Cardiac muscle cell (in vitro differentiated cells and primary cell): ENCODE measurements at places on chromosomes 7 and 10. TPM values are rescaled to one million over a fixed set of nuclear protein-coding genes. Genes with fewer than 3 reads are reported as not detected.

ANKRD22 gene
- total RNA-seq = not detected in 2 replicates

SPACDR gene
- total RNA-seq = 0.28 and 1.6 TPM in 2 replicates

NEUROD6 gene
- total RNA-seq = not detected in 2 replicates

LOXL4 gene
- 2.2 and 10.9 TPM in 2 replicates for total RNA-seq

CAPZA2 gene
- 117 and 150 TPM in 2 replicates for total RNA-seq

TRIM50 gene
- total RNA-seq = 0.32 TPM in 1 of 2 replicates, not detected in the other

DNA sequence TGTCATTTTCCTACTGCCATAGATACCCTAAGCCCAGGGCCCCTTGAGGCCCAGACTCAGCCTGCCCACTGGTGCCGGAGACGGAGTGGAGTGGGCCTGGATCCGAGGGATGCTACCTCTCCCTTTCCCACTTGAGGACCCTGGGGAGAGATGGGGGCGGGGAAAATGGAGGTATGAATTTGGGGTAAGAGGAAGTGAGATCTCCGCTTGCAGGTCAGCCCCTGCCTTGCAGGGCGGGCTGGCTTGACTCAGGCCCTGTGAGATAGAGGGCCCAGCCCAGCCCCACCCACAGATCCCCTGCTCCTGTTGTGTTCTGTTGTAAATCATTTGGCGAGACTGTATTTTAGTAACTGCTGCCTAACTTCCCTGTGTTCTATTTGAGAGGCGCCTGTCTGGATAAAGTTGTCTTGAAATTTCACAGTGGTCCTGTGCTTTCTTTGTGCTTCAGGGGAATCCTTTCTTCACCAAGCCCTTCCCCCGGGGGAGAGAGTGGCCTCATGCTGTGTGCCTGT, 13.2 kb downstream of the YKT6 start:
- peak overlapping the region; percentile 75 for H3K27ac ChIP-seq
- DNase-seq = no peak
- peaks cover 32% of the 10 kb centered on the region for H3K36me3 ChIP-seq
- no peak overlapping the region for H3K4me3 ChIP-seq
- no peaks in the 10 kb centered on the region for H3K27me3 ChIP-seq

GRCh38 chr10:46247181-46247475, 39.7 kb upstream of the ANTXRL start:
- H3K4me3 ChIP-seq = no peak overlapping the region
- H3K36me3 ChIP-seq = no peaks in the 10 kb centered on the region
- no peak for DNase-seq
- H3K27ac ChIP-seq = peak overlapping the region; percentile 15

- DNase-seq = no peak
- H3K4me1 ChIP-seq = no peaks in the 10 kb centered on the region
- no peaks in the 10 kb centered on the region for H3K36me3 ChIP-seq
- H3K4me3 ChIP-seq = no peak overlapping the region
Measured at GRCh38 chr10:47435081-47435480, 48.8 kb downstream of the ANXA8 start.
